ENCODE measurements at places on chromosomes 2 and 18. TPM values are rescaled to one million over a fixed set of nuclear protein-coding genes. Genes with fewer than 3 reads are reported as not detected.

The SDC1 gene
- 0.98 TPM for total RNA-seq

The TFCP2L1 gene
- 0.27 TPM for total RNA-seq

The NAT8 gene
- total RNA-seq, result not detected

The CNGA3 gene
- not detected for total RNA-seq

DNA sequence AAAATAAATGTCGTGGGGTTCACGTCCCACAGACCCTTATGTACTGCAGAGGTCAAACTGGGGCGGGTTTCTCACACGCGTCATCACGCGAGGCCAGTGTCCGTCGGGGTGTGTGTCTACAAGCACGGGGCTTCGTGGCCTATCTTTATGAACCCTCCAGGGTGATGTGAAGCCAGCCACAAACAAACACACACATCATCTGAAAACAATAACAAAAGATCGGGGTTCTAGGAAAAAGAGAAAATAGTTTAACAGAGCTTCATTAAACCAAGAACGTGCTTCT lies 23.3 kb downstream of the LDLRAD4 start:
- peak; percentile 35 for DNase-seq

- DNase-seq, result no peak
These were observed 249.4 kb upstream of the LINC00305 start for GRCh38 chr18:64398320-64398719.

- no peak for DNase-seq
These were observed 169.0 kb downstream of the EIPR1 start for GRCh38 chr2:3208591-3208990.

GRCh38 chr2:127674241-127675209 lies 805 bp downstream of the LIMS2 start:
- DNase-seq, result peak; percentile 71

- no peak for DNase-seq
These were observed 159.3 kb upstream of the MYCN start for GRCh38 chr2:15780912-15781574.

- DNase-seq, result no peak
These were observed 23.9 kb downstream of the CTLA4 start for GRCh38 chr2:203891474-203891873.

- no peak for DNase-seq
These were observed 142.0 kb upstream of the DNMT3A start for GRCh38 chr2:25483607-25484266.

DNA sequence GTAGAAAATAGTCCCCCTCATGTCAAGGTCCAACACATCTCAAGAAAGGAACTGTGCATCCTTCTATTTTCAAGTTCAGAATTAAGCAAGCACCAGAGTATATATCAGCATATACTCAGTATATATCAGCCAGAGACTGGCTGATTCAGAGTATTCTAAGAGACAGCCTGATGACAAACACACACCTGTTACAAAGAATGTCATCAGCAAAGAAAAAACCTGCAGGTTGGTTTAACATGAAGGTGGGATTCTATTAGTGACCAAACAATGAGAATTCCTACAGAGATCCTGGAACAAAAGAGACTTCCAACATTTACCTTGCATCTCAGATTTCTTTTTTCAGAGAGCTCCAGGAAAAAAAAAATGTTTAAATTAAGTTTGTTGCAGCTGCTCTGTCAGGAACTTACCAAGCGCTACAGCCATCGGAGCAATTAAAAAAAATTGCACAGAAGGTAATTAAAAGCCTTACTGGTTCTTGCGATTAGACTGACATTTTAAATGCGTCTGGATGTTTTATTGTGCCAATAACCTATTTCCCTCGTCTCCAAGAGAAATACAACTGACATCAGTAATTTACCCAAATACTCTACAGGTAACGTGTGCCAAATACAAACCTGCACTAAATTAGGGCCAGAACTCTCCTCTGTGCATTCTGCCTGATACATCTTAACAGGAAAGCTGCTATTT lies 218.1 kb downstream of the HNMT start:
- DNase-seq, result no peak

DNA sequence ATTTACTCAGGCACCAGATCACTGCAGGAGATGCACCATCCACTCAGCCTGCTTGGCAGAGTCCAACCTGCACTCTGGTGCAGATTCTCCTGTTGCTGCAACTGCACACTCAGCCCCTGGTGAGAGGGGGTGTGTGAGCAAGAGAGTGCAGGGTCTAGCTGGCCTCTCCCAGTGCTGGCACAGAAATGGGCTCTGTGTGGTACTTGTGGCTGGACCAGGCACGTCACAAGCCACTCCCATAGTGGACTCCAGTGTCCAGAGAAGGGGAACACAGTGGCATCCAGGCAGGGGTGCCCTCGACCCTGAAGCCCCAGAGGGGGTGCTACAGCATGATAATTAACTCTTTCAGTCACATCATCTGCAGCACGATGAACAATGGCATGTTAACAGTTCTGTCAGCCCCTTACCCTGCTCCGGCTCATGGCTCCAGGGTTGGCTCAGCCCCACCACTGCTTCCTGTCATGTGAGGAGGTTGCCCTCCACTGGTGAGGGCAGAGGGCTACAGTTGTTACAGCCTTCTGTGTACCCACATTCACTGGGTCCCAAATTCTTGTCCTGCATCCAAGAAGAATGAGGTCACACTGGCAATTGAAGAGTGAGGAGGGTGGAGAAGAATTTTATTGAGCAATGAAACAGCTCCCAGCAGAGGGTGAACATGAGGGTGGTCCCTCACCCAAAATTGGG lies 135.7 kb downstream of the EVA1A start:
- DNase-seq, result no peak

GRCh38 chr2:11310212-11310611 lies 34.2 kb downstream of the ROCK2 start:
- DNase-seq, result no peak

- no peak for DNase-seq
These were observed 174.2 kb downstream of the PRPF40A start for GRCh38 chr2:152542995-152543481.

Data from sciatic nerve (tissue), 2 donors.